Activated CD8-positive, alpha-beta memory T cell treated with anti-CD3 and anti-CD28 coated beads, Interleukin-2, amount 50 U/mL, for 4 hours (primary cell): ENCODE measurements at places on chromosomes 4 and X.

DNA sequence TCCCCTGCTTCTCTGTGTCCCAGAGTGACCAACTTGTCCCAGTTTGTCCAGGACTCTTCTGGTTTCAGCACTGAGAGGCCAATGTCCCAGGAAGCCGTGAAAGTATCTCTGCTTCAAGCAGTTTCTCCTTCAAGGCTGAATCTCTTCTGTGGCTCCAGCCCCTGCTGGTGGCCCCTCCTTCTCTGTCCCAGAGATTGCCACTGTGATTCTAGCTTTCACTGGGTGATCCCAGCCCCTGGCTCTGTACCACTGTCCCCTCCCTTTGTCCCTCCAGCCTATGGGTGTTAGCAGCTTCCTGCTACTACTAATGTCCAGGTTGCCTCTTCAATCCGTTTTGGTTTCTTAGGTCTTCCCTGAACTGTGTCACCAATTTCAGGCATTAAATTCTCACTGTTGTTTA is 70.5 kb downstream of the SOX3 start:
- DNase-seq, result no peak

DNA sequence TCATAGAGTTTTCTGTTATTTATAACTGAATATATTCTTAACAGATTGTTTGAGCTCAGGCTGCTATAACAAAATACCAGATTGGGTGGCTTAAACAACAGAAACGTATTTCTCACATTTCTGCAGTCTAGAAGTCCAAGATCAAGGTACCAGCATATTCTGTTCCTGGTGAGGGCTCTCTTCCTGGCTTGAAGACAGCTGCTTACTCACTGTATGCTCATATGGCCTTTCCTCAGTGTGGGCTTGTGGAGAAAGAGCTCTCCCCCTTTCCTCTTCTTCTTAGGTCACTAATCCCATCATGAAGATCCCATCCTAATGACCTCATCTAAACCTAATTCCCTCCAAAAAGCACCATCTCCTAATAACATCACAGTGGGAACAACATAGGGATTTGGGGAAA is 117.8 kb downstream of the RASGEF1B start:
- no peak for DNase-seq

DNA sequence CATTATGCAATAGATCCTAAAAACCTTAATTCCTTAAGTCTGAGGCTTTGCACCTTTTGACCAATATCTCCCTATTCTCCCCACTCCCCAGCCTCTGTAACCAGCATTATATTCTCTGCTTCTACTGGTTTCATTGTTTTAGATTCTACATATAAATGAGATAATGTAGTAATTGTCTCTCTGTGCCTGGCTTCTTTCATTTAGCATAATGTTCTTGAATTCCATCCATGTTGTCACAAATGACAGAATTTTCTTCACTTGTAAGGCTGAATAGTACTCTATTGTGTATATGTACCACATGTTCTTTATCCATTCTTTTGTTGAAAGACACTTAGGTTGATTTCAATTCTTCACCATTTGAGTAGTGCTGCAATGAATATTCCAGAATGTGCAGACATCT is 66.0 kb downstream of the MAGEC1 start:
- no peak for DNase-seq

- DNase-seq, result no peak
These were observed 210.7 kb upstream of the SLC7A11 start for GRCh38 chr4:138452826-138453225.

DNA sequence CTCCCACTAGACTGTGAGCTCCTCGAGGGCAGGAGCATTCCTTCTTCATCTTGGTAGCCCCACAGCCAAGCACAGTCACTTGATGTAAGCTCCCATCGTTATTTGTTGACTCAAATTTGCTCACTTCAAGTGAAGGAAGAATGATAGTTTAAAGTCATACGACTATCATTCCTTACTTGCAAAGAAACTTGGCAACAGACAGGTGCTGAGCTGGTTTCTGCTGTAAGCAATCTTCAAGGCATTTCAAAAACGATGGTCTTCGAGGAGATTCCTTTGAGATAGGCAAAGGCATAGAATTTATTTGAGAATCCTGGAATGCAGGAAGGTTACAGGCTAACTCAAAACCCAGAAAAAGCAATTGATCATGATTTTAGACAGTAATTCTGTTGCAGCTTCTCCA is 64.8 kb downstream of the QDPR start:
- no peak for DNase-seq

- DNase-seq, result no peak
These were observed 53.2 kb downstream of the MXRA5 start for GRCh38 chrX:3293251-3293650.

- peak; percentile 25 for DNase-seq
These were observed 125.2 kb downstream of the STIM2 start for GRCh38 chr4:26985873-26986272.

- no peak for DNase-seq
These were observed 141.7 kb downstream of the GPAT3 start for GRCh38 chr4:83677656-83678055.

- no peak for DNase-seq
These were observed 21.9 kb downstream of the MAOA start for GRCh38 chrX:43677993-43678392.

- DNase-seq, result no peak
These were observed 46.0 kb upstream of the TEX13A start for GRCh38 chrX:105266456-105266855.

- DNase-seq, result no peak
These were observed 1360.9 kb downstream of the STIM2 start for GRCh38 chr4:28221536-28221935.

- no peak for DNase-seq
These were observed 66.9 kb upstream of the MMAA start for GRCh38 chr4:145552181-145552822.

DNA sequence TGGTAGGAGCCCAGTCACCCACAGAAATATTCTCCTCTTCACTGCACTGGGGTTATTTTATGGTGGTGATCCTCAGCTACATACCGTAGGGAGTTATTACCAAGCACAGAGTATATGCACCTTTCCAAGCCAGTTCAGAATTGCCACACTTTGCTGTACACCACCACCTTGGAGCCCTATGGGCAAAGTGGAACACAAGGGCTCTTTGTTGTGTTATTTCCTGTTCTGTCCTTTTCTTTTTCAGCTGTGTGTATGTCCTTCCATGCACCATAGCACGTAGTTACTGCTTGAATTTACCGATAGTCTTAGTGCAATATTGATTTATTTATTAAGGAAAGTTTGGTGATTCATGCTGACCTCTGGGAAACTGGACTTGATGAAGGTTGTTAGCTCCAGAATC is 8.3 kb downstream of the RNF128 start:
- no peak for DNase-seq

GRCh38 chr4:121554382-121554781 is 142.4 kb downstream of the ANXA5 start:
- DNase-seq, result no peak

- DNase-seq, result no peak
These were observed 28.1 kb downstream of the ANK2 start for GRCh38 chr4:113077575-113077974.

DNA sequence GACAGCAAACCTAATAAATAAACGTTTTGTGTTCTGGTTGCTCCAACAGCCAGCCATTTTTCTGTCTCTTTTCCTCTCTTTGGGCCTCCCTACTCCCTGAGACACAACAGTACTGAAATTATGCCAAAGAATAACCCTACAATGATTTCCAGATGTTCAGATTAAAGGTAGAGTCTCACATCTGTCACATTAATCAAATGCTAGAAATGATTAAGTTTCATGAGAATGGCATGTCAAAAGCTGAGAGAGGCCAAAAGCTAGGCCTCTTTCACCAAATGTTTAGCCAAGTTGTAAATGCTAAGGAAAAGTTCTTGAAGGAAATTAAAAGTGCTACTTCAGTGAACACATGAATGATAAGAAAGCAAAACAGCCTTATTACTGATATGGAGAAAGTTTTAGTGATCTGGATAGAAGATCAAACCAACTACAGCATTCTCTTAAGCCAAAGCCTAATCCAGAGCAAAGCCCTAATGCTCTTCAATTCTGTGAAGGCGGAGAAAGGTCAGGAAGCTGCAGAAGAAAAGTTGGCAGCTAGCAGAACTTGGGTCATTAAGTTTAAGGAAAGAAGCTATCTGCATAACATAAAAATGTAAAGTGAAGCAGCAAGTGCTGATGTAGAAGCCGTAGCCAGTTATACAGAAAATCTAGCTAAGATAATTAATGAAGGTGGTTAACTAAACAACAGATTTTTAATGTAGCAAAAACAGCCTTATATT is 182.1 kb upstream of the NUDT6 start:
- no peak for DNase-seq

DNA sequence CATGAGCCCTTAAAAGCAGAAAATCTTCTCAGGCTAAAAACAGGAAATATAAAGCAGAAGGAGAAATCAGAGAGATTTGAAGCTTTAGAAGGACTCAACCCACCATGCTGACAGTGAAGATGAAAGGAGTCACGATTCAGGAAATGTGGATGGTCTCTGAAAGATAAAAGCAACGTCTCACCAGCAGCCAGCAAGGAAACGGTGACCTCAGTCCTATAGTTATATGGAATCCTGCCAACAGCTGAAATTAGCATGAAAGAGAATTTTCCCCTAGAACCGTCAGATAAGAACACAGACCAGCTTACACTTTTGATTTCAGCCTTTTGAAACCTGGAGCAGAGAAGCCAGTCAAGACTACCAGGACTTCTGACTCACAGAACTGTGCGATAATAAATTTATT is 715.7 kb upstream of the HTR2C start:
- DNase-seq, result no peak

DNA sequence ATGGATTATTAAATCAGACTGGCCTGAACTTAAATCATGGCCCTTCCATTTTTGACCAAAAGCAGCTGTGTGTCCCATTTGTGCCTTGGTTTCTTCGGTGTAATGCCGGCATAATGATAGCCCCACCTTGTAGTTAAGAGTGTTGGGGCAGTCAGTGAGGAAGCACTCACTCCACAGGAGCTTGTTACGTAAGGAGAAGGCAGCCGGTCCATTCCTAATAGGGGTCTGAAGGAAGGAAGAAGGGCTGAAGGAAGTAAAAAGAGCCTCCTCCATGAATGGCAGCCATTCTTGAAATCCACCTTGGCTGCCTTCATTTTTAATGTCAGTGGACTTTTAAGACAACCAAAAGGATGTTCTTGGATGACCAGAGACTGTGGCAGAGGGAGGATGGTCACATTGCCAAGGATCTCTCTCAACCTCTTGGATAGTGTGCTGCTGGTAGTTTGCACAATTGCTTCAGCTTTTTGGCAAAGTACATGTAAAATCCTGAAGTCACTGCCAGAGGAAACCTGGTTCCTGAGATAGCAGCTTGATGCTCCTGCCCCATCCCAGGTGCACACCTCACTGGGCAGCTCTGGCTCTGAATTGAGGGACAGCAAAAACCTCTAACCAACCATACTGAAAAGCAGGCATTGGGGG is 113.5 kb downstream of the PTTG2 start:
- DNase-seq, result no peak

DNA sequence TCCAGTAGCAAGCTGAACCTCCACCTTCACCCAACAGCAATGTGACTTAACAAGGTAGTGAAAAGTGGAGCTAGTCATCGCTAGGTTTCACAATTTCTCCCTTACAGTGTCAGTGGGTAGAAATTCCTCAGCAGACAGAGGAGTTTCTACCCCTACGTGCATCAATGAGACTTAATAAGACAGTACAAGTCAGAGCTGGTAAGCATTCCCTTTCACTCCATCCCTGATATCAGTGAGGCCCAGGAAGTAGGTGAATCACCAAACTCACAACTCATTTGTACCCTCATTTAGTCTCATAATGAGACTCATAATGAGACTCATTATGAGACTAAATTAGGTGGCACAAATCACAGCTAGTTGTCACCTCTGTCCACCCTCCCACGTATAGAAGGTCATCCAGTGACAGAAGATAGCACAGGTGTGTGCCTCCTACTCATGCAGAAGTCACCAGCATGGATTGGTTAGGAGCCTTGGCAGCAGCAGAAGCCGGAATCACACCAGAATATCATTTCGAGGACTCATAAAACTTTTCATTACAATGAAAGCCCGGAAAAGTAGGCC is 50.8 kb upstream of the NUDT10 start:
- no peak for DNase-seq

- no peak for DNase-seq
These were observed 770 bp upstream of the TIGD2 start for GRCh38 chr4:89110541-89110985.

DNA sequence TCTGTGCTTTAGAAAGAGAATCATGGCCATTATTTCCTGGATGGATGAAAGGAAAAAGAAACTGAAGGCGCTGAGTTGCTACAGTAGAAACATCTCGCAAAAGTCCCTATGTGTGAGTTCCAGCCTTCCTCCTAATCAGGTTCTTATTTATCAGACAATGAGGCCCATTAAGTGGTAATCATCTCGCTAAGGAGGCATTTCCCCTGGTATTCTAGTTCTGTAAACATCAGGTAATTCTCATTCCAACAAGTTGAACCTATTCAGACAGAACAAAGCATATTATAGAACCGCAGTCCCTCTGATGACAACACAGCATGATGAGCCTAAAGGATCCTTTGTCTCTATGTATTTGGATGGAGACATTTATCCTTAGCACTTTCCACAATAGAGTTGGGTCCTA is 205.7 kb upstream of the MAOA start:
- no peak for DNase-seq

GRCh38 chr4:150140774-150141400 is 62.6 kb downstream of the DCLK2 start:
- no peak for DNase-seq

- no peak for DNase-seq
These were observed 374.6 kb upstream of the SLC7A11 start for GRCh38 chr4:138616775-138617174.

GRCh38 chr4:150131581-150132228 is 53.5 kb downstream of the DCLK2 start:
- no peak for DNase-seq

DNA sequence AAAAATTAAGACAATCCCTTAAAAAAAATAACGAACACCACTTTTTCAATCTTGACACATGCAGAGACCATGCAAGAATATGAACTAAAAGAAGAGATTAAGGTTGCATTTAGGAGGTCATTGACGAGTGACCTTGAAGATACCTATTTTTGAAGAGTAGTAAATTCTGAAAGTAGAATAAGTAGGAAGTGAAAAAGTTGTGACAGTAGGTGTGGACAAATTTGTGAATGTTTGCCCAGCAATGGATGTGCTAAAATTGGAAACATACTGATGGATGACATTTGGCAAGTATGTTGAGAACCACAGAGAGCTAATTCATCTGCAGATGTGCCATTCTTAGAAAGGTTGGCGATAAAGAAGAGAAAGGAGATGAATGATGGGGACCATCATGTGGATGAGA is 213.7 kb upstream of the VCX3A start:
- DNase-seq, result no peak

DNA sequence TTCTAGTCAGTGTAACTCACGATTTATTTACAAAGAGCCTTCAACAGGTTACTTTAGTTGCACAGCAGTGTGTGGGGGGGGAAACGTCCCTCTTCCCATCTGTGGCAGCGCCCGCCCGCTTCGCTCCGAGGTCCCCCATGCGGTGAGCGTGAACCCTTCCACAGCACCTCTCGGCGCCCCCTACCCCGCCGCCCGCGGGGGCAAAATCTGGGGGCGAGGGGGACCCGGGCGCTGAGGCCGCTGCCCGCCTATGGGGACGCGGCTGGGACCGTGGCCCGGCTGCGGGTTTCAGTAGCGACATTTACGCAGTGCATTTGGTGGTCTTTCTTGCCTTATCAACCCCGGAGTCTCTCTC is 6.4 kb downstream of the NKX6-1 start:
- DNase-seq, result no peak

GRCh38 chrX:130247996-130248395 is 20.7 kb downstream of the ZNF280C start:
- no peak for DNase-seq

GRCh38 chrX:134525086-134525792 is 65.3 kb downstream of the HPRT1 start:
- no peak for DNase-seq
